ENCODE measurements at places on chromosomes 12 and 14.

DNA sequence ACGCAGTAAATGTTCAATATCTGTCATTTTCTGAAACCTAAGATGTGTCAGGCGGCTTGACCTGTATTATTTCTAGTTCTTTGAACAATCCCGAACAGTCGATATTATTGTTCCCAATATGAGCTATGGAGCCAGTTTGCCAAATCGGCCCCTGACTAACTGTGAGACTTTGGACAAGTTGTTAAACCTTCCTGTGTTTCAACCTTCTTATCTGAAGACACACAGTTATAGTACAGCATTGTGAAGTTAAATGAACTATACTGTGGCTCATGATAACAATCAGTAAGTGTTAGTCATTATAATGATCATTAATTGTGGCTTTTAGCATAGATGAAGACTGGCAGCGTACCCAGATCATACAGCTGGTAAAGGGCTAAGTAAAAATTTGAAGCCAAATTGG is 23.4 kb downstream of the DDX47 start:
- no peak for DNase-seq

DNA sequence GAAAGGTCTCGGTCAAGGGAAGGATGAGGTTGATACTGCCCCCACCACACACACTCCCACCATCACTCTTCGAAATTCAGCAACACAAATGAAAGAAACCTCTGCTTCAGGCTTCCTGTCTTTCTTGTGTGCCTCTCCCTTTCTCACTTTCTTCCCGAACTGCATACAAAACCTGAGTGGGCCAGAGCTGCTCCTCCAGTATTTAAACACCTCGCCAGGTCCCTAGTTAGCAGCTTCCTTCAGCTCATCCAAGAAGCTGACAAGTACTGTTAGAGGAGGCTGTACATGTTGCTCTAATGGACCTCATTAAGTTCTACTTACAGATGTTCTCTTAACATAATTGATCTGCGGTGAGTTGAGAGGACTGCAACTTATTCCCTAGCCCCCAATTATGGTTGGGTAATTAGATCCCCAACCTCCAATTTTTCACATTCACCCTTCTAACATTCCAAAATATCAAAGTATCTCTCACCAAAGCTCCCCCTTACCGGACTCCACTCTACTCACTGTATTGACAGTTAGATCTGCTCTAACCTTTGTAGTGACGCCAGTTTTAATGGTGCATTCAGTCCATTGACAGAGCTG is 4.1 kb upstream of the LMO3 start:
- no peak for DNase-seq

DNA sequence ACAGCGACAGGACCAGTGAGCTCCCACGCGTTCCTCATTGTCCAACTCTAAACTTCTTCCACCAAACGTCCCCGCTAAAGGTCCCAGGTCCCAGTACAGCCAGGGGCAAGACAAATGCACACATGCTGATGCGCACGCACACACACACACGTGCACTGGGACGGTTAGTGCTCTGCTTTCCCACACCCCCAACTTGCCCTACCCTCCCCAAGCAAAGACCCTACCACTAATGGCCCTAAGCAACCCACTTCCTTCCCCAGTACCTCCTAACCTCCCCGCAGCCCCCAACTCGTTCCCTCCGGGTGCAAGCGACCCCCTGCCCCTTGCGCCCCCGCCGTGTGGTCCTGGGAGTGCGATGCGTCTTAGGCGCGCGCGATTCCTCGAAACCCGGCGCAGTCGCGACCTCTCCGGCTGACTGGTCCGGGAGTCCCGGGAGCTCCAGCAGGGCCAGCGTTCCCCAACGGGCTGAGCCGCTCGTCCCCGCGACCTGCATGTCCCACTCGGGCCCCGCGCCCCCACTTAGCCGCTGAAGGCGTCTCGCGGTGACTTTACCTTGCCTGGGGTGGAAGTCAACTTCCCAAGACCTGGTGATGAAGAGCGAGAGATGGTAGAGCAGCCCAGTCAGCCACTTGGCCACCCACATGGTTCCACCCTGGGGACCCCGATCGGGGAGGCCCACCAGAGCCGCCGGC is 578 bp downstream of the ADAMTS20 start:
- no peak for DNase-seq

DNA sequence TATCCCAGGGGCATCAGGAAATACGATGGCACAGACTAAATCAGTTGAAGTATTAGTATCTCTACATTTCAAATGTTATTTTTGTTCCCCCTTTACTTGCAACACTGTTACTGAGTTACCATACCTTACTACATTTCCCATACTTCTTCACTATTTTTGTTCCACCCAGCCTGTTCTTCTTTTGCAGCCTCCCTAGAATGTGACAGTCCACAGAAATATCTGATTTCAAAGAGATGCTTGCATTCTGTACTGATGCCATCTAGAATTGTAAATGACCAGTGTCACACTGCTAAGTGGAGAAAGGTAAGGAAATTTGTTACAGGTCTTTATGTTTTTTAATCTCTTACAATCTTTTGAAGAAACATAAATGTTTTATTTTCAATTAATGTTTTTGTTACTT is 279.9 kb downstream of the CCER1 start:
- DNase-seq: no peak

- DNase-seq: no peak
Measured at GRCh38 chr12:89033062-89033461, 319.2 kb downstream of the DUSP6 start.

Measured in stimulated activated effector memory CD8-positive, alpha-beta T cell treated with anti-CD3 and anti-CD28 coated beads, Interleukin-12 subunit alpha, Interleukin-12 subunit beta, amount 100 ng/mL, for 72 hours (primary cell).